GM20000 (cell line): ENCODE measurements at places on chromosomes 5 and 9.

- DNase-seq: no peak
Observed at GRCh38 chr5:151745071-151745705, 13.2 kb downstream of the ATOX1 start.

DNA sequence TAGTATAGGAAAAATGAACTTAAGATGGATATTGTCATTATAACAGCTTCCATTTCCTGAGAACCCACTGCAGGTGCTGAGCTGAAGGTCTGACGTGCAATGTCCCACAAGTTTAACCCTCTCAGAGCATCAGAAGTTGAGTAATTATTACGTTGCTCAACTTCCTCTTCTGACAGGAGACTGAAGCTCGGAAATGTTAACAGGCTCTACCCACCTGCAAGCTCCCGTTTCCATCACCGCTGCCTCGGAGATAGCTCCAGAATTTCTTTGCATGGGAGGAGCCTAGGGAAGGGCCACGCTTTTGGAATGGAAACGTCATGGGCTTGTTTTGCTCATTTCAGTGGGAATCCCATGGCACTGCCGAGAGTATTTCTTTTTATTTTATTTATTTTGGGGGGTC lies 1.0 kb upstream of the NTMT1 start:
- DNase-seq: peak; percentile 68

DNA sequence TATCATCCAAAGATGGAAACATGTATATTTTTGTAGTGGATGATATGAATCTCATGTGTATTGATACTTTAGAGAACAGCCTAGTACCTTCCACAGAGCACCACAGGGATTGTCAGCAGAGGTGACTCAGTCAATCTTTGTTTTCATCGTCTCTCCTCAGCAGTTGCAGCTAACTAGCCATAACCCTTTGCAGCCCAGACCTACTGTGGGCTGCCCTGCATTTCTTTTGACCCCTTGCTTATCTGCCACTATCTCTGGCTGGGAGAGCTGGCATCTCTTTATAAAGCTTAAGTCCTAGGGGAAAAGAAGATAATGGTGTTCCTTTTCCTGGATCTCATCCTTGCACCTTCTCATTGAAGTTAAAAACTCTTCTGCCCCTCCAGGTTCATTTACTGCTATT lies 28.7 kb downstream of the HMGCR start:
- no peak for DNase-seq

GRCh38 chr9:119375892-119376291 lies 6.7 kb upstream of the BRINP1 start:
- no peak for DNase-seq

DNA sequence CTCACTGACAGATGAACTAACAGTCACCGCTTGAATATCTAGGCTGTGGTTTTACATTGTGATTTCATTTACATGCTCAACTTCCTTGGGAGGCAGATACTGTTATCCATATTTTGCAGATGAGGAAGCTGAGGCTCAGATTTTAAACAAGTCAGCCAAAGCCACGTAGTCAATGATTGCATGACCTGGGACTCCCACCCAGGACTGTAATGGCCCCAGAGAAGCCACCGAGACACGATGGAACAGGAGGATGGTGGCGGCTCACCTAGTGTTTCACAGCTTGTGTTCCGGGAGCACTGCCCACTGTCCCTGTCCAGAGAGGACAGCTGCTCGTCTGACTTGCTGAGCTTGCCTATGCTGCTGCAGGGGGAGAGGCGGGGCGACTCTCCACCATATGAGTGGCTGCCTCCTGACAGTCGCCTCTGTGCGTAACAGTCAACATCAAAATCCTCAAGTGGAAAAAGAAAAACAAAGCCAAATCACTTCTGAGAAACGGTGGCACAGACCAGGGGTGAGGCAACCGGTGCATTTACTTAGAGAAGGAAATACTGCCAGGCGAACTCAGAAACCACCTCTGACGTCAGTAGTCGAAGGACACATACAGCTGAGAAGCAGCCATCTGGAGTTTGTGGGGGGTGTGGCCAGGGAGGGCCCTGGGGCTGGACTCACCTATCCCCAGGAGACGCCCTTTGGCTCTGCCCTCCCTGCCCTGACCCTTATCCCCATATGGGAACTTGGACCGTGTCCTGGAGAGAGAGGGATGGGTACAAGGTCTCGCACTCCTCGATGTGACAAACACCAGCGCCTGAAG lies 82.5 kb downstream of the PRRT1B start:
- DNase-seq: no peak

GRCh38 chr5:142184988-142185387 lies 76.4 kb downstream of the NDFIP1 start:
- no peak for DNase-seq

GRCh38 chr9:136342181-136343120 lies 15.1 kb downstream of the GPSM1 start:
- DNase-seq: peak; percentile 87

DNA sequence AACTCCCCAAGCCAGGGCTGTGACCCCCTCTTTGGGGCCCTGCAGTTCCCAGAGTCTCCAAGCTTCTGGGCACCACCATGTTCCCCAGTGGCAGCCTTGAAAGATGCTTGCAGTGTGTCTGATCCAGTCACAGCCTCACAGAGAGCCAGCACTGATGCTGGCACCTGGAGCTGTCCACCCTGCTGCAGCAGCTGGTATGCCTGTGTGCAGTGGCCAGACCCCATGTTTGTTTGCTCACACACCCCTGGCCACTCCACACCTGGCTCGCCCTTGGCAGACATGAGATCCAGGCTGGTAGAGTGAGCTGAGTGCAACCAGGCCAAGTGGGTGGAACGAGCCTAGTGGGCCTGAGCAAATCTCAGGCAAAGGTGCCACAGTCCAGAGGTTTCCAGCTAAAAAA lies 106.0 kb downstream of the C9orf50 start:
- DNase-seq: no peak

- no peak for DNase-seq
Observed at GRCh38 chr9:13165236-13165945, 114.1 kb downstream of the MPDZ start.

DNA sequence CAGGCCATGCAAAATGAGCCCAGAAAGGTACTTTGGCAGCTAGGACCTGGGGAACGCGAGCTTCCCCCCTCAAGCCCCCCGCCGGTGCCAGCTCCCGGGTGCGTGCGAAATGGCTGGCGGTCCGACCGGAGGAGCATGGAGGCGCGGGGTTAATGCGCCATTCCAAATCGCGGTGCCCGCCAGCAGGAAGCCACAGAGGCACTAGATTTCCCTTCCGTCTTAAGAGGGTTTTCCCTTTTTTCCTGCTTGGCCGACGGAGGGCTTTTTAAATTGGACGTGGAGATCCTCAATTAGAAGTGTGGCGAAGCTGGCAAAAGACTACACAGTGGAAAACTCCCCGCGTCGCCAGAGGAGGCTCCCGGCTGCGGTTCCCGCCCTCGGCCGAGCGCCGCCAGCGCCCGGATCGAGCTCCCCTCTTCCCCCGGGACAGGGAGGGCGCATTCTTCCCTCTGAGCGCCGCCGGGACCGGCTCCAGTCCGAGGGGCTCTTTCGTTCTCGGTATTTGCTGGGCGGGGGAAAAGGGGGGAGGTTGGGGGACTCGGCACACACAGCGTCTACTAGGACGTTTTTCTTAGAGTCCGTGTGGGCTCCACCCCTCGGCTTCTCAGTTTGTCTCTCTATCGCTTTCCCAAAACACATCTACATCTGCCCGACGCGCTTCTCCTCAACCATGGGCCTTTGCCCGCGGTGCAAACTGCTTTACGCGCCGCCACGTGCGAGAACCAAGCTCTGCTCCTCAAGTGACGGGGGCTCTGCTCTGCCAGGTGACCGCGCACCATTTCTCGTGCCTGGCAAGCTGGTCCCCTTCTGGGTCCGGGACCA lies 3.0 kb downstream of the GDNF start:
- DNase-seq: no peak

DNA sequence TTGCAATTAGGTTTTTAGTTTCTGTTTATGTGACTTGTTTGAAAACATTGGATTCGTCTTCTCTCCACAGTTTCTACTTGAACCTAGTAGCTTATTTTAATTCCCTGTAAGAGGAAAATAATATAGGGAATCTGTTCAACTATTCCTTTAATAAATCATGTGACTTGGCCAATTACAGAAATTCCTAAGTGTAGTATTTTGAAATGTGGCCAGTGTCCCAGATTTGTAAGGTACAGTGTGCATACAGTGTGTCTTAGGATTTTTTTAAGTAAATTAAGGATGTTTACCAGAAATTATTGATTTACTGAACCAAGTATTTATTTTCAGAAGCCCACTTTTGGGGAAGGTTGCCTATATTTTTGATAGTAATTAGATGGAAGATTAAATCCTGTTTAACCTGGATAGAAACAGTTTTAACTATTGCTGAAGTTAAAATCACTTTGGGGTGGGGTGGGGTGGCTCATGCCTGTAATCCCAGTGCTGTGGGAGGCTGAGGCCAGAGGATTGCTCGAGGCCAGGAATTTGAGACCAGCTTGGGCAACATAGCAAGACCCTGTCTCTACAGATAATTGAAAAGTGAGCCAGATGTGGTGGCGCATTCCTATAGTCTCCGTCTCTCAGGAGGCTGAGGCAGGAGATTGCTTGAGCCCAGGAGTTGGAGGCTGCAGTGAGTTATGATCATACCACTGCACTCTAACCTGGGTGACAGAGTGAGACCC lies 36.9 kb downstream of the G3BP1 start:
- DNase-seq: no peak

- DNase-seq: no peak
Observed at GRCh38 chr5:180433032-180433422, 61.2 kb upstream of the CNOT6 start.

GRCh38 chr5:139794067-139794846 lies 1.4 kb upstream of the PSD2 start:
- no peak for DNase-seq
